ENCODE measurements at places on chromosomes 2 and 18. TPM values are rescaled to one million over a fixed set of nuclear protein-coding genes. Genes with fewer than 3 reads are reported as not detected.

- peak; percentile 79 for DNase-seq
Measured at GRCh38 chr2:118668431-118669424, 178.7 kb downstream of the EN1 start.

The MEIS1 gene
- 15.9 TPM for total RNA-seq

- no peak for DNase-seq
Measured at GRCh38 chr2:237889811-237890210, 30.4 kb downstream of the RAMP1 start.

DNA sequence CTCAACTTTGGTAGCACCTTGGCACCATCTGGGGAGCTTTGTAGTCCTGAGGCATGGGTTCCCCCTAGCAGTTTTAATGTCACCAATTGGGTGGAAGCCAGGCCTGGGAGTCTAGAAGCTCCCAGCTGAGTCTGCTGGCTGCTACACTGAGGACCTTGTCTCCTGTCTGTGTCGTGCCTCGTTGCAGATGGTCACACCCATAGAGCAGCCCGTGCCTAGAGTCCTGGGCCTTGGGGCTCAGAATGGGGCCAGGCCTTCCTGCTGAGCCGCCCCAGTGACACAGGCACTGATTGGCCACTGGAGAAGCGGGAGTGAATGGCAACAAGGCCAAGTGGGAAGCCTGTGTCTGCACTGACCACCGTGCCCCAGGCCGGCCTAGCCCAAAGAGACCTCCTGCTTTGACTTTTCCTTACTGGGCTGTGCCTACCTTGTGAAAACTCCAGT lies 113.2 kb downstream of the SH3RF3 start:
- DNase-seq = no peak

DNA sequence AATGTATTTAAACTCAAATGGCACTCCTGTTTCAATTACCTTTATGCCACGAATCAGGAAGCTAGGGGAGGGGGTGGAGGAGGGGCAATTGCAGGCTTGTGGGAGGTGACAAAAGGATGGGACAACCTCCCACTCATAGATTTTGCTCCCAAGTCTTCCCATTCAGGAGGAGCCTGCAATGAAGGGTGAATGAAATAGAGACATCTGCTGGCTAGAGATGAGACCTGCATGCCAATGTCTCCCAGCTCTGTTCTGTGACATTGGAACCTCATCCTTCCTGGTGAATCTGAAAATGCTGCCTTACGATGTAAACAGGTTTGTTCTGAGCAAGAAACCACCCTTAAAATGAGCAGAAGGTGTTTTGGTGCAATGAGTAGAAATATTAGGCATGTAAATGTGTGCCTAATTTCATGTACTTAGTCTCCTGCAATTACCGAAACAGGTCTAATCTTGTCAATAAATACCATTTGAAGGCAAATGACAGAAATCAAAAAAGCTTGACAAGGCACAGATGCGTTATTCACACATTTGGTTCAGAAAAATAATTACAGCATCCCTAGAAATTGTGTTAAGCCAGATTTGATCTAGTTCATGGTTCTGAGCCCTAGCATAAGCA lies 2.7 kb upstream of the PID1 start:
- DNase-seq = peak; percentile 92

- peak; percentile 91 for DNase-seq
Measured at GRCh38 chr2:84807063-84807485, 73.8 kb downstream of the TRABD2A start.

GRCh38 chr2:183487326-183487725 lies 363.1 kb downstream of the NUP35 start:
- no peak for DNase-seq

Data from osteoblast (primary cell).